Left colon (tissue), 2 donors: ENCODE measurements at places on chromosomes 4 and X. TPM values are rescaled to one million over a fixed set of nuclear protein-coding genes. Genes with fewer than 3 reads are reported as not detected.

GASK1B gene
- 19.6 TPM for total RNA-seq

GRCh38 chr4:90099812-90100211, 27.4 kb upstream of the CCSER1 start:
- no peak for DNase-seq

DNA sequence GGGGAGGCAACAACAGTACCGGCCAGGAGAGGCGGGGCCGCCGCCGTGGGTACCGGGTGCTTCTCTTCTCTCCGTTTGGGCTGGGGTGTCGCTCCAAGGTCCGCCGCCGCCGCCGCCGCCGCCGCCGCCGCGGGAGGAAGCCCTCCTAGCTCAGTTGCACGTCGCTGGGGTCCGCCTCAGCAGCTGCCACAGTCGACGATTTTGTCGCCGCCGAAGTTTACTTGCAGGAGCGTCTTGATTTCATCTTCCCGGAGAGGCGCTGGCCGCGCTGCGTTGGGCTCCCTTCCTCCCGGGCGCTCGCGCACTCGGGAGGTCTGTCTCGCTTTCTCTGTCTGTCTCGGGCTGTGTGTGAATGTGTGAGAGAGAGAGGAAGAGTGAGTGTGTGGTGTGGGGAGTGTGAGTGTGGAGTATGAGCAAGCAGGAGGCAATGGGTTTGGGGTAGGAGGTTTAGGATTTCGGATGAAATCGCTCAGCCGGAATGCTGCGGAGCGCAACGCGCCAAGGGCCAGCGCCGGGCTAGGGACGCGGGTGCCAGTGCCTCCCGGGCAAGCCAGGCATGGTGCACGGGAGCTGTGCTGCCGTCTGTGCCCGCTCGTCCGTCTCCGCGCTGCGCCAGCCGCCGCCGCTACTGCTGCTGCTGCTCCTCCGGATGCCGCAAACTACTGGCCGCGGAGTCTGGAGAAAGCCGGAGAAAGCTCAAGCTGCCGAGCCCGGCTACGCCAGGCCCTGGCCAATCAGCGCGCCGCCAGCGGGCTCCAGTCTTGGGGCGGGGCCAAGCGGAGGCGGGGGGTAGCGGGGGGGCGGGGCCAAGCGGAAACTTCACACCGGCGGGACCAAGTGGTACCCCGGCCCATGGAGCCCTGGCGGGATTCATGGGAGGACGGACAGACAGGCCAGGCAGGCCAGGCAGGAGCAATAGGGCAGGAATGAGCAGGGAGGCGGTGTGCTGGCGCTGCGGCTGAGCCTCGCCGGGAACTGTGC, at the start of gene PCDH19:
TSS of gene PCDH19 (minus strand) at position 664 of the 981 bp plus-strand sequence. CDS start 1,676 bp downstream, outside the sequence.
- peak; percentile 41 for DNase-seq

DNA sequence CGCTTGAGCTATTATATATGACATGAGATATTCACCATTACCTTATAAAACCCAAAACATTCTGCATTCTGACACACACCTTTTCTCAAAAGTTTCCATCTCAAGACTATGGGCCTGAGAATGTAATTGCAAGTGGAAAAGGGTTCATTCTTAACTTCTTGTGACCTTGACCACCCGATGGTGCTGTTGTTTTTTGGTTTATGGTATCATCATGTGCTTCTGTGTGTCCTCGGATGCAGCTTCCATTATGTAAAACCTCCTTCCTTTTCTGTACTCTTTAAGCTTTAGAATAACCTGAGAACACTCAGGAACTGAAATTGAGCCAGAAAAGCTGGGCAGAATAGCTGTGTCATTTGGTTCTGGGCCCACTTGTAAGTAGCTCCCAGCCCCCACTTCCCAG, 16.2 kb upstream of the PUDP start:
- DNase-seq = no peak

DNA sequence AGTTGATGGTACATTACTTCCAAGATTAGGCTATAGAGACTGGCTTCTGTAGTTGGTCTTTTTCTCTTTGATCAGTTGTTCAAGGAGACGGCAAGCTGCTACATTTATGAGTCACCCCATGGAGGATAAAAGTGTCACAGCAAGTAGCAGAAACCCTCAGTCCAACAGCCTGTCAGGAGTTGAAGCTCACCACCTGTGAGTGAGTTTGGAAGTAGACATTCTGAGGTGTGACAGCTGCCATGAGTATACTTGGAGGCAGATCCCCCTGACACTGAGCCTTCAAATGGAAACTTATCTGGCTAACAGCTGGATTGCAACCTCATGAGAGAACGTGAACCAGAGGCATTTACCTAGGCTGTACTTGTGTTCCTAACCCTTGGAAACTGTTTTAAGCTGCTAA, 68.0 kb downstream of the CCNG2 start:
- DNase-seq = no peak

CFP gene
- 1.2 TPM for total RNA-seq

TRPC3 gene
- total RNA-seq = 1.1 TPM

DNA sequence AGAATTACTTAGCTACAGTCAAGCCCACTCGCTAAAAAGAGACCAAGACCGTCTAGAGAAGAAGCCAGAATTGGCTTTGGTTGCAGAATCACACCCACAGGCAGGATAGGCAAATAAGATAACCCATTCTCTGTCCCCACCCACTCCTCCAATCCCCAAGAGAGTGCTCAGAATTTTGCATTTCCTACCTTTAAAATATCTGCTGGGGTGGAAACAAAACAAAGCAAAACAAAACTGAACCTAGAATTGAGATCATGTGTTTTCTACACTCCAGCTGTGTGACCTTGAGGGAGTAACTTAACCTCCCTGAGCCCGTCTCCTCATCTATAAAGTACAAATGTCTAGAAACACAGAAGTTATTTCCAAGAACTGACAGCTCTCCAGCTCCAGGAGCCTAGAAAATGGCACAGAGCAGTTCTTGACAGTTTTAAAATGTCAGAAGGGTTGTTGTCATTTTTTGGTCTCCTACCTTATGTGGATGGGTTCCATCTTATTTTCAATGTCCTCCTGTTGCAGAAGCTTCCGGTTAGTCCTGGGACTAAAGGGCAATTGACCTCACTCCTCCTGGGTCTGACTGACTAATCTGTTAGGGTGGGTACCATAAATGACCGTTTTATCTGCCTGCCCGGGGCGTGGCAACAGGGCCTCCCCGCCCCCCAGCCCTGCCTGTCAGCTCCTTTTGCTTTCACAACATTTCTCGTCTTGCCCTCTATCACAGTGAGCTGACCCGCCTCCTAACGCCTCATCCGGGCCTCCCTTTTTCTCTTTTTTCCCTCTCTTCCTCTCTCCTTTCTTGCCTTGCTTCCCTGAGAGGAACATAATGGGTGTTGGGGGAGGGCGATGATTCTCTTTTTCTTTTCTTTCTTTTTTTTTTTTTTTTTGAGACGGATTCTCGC, 114.0 kb downstream of the RBM47 start:
- DNase-seq = peak; percentile 86

GRCh38 chr4:56181140-56181953, 205.9 kb downstream of the AASDH start:
- no peak for DNase-seq

DNA sequence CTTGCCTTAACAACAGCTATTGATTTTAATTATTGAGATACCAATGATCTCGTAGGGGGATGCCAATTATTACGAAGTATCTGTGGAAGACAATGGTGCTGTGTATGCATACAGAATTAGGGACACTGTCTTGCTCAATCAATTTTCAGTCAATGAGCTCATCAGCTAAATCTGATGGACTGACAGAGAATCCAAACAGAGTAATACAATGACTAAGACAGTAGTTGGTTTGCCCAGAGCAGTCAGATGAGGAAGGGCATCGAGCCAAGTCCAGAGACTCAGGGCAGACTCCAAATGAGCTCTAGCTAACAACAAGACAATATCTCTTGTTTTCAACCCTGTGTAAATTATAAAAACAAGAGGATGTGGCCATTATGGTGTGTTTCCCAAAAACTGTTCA, 14.7 kb upstream of the GSX2 start:
- no peak for DNase-seq

- no peak for DNase-seq
Measured at GRCh38 chr4:62130637-62131036, 930.5 kb downstream of the ADGRL3 start.

NEK1 gene
- total RNA-seq = 9.0 TPM

F9 gene
- not detected for total RNA-seq

GBA3 gene
- total RNA-seq = 14.9 TPM

HSFX1 gene
- total RNA-seq = 1.0 TPM

DNA sequence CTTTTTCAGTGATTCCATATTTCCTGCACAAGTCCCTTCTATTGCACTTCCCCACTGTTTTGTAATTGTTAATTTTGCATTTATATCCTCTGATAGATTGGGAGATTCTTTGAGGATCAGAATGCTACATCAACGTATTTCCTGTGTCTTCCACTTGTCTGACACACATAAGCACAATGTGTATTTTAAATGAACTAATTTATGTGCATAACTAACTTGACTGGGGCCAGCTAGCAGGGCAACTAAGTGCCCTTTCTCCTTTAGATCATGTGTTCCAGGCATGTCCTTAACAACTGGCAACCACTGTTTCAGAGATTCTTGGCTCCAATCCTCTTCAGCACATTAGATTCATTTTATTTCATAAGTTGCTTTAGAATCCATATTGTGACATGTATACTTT, 15.7 kb upstream of the UCP1 start:
- DNase-seq = no peak

DNA sequence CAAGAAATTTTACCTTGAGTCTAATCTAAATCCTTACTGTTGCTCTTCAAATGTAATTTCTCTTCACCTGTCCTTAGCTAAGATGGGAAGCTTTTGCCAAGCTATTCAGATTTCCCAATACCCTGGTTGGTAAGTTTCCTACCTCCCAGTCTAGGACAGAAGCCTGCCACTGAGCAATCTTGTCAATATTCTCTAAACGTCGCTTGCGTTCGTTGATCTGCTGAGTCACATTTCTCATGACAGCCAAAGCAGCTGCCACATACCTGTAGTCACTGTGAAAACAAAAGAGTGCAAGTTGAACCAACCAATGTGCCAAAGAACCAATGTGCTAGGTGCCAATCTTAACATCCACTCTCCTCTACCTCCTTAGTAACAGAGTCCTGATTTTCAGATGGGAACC, 111.1 kb downstream of the ARHGEF9 start:
- DNase-seq = no peak

- DNase-seq = peak; percentile 15
Measured at GRCh38 chrX:16212436-16212835, 45.2 kb downstream of the MAGEB17 start.

CXCL8 gene
- 1.9 TPM for total RNA-seq

JCHAIN gene
- total RNA-seq = 114 TPM

USP38 gene
- 34.6 TPM for total RNA-seq

DNA sequence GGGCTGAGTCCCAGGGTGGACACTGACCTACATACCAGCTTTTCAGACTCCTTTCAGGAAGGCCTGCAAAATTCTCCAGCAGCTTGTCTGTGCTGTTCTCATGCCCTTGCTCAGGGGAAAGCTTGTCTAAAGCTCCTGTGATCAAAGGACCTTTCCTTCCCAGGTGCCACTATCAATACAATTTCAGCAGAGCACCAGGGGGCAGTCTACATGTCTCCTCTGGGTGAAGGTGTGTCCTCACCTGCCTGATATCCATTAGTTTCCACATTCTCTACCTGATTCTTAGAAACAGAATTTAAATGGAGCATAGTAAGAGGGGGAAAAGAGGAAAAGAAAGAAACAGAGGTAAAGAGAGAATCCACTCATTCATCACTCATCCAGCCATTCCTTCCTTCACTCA, 114.2 kb downstream of the PPARGC1A start:
- no peak for DNase-seq

PAGE3 gene
- not detected for total RNA-seq

- no peak for DNase-seq
Measured at GRCh38 chr4:87624698-87625097, 16.4 kb downstream of the DSPP start.

HOPX gene
- 2.7 TPM for total RNA-seq

SEC24B gene
- total RNA-seq = 33.9 TPM

GRCh38 chr4:88690355-88690754, 7.3 kb downstream of the NAP1L5 start:
- DNase-seq = no peak

SHROOM3 gene
- 248 TPM for total RNA-seq

DNA sequence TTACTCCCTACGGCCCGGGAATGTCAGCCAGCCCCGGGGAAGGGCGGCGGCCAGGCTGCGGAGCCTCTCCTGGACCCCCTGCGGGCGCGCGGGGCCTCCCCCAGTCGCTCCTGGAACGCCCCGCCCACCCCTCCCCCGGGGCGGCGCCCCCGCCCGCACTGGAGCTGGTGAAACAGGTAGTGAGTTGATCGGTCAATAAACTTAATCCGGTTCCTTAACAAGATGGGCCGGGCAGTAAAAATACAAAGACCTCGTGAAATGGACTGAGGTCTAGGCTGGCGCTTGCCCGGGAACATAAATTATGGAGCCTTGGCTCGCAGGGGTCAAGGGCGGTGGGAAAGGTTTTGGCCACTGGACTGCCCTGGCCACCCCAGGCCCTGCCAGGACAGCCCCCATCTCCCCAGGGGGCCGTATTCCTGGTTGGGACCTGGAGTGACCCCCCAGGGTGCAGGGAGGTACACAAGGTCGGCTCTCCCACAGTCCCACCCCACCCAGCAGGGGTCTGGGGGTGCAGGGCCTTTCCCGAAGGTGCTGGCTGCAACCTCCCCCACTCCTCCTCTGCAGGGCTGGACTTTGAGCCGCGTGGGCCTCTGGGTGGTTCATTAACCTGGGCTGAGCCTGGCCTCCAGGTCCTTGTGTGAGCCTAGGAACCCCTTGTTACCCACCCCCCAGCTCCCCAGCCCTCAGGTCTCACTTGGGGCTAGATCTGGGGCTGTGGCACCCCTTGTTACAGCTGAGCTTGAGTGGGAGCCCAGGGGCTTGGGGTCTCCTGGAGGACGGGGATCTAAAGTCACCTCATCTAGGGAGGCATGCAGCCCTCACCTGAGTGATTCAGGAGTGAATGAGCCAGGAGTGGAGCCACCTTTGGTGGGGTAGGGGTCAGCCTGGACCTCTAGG, 2.5 kb downstream of the FGFR3 start:
- peak; percentile 72 for DNase-seq

DNA sequence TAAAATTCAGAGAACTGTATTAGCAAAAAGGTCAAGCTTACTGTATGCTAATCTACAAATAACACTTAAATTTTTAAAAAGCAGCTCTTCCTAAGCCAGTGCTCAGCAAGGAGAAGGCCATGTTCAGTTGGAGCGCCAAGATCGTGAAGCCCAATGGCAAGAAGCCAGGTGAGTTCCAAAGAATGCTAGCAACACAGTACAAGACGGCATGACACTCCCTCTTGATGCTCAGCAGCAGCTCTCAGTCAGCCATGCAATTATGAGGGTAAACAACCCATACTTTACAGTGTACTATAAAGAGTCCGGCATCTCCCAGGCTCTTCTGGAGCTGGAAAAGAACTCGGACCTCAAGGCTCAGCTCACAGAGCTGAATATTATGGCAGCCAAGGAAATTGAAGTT, 34.9 kb downstream of the STX18 start:
- DNase-seq = peak; percentile 38

- no peak for DNase-seq
Measured at GRCh38 chr4:73485596-73485995, 4.1 kb downstream of the AFM start.

SPATA18 gene
- total RNA-seq = 11.0 TPM
